ENCODE measurements at places on chromosomes 3 and 15.

DNA sequence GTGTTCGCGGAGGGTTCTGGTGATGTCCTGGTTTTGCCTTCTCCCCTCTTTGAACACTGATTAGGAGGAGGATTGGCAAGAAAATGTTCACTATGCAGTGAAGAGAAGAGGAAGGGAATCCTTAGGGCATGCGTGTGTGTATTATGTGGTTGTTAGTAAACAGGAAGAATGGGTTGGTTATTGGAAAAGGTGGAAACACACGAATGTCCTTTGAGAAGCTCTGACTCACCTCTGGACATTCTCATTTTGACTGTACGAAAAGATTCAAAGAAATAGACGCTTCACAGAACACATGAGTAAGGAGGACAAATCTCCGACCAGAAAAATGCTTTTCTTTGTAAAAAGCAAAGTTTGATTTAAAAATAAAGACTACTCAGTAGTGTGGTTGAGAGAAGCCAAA, 188.8 kb upstream of the PRICKLE2 start:
- no peak for DNase-seq

DNA sequence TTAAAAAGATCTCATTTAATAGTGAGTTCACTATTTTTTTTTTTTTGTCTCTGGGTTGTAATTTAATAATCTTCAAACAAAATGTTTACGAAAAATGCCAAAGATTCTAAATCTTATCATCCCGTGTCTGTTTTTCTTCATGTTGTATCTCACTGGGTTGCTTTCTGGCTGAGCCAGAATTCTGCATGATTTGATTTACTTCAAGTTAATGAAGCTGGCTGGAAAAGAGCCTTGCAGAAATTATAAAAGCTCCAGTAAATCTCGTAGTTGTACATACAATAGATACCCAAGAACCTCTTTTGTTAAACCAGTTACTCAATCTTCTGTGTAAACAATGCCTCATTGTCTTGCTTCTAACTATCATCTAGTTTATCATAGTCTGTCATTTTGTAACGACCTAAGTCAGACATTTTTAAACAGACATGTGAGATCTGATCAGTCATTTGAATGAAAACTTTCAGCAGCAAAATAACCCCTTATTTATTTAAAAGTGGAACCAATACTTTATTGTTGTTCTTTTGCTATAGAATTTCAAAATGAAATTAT, 249.0 kb downstream of the MCTP2 start:
- DNase-seq: no peak

GRCh38 chr3:11389386-11390268, 117.4 kb downstream of the ATG7 start:
- no peak for DNase-seq

GRCh38 chr3:165800970-165801369, 36.3 kb downstream of the BCHE start:
- DNase-seq: no peak

GRCh38 chr3:18901571-18901970, 246.7 kb upstream of the KCNH8 start:
- no peak for DNase-seq
